ENCODE measurements at places on chromosomes 1 and 21. TPM values are rescaled to one million over a fixed set of nuclear protein-coding genes. Genes with fewer than 3 reads are reported as not detected.

Gene PODN
- total RNA-seq: 0.82 TPM

Gene NGF
- total RNA-seq: 0.82 TPM

Gene CD5L
- under 0.01 TPM for total RNA-seq

Gene PADI4
- 0.41 TPM for total RNA-seq

Gene IGSF9
- 5.3 TPM for total RNA-seq

Measured in frontal cortex (tissue), 4 donors.